ENCODE measurements at places on chromosomes 13 and 19.

- no peak for DNase-seq
These were observed at the start of gene FUT1 for GRCh38 chr19:48752496-48753365. Gene FUT1 (minus strand): TSS chr19:48752641. CDS start chr19:48751281, 1,360 bp downstream.

GRCh38 chr19:39554701-39555311 is 14.8 kb upstream of the EID2 start:
- no peak for DNase-seq

DNA sequence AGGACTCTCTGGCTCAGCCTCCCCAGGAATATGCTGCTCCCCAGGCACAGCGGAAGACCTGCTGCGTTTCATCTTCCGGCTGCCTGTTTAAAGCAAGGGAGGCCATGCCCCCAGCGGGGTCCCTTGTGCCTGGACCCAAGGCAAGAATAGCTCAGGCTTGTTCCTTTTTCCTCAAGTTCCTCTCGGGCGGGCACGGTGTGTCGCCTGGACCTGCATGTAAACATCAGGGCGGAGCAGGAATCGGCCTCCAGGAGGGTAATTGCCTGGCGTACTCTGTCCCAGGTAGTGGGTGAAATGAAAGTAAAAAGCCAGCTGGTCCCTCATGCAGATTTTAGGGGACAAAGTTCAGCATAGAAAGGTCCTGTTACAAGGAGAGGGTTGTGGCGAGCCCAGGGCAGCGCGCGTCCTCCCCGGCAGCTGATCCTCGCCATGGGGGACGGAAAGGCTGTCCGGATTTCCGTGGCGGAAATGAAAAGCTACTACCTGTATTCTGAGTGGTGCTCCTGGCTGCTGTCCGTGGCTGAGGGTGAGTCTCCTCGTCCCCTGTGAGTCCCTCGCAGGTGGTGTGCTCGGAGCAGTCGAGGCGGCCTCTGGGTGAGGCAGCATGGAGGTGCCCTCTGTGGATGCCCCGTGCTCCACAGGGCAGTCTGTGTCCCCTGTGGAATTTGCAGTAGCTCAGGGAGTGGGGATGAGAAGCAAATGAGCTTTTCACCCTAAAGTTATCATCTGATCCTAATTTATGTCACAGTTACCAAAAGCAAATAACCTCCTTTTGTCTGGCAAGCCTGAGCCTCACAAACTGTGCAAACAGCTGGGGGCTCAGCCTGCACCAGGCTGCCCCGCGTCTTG is 16.2 kb downstream of the MCF2L start:
- no peak for DNase-seq

DNA sequence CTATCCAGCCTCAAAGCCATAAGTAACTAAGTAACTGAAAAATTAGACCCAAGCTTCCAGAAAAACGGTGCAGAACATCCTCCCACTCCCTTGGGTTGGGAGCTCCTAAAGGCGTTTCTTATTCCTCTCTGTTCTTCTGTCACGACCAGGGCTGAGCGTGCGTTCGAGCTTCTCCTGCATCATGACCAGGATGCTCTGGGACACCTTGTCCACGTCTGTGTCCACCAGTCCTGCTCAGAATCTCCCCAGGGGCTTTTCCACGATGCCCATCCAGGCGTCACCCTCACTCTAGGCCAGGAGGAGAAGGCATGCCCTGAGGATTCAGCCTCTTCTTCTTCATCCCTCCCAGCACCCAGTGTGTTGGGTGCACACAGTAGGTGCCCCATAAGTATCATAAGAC is 37.8 kb upstream of the GAS6 start:
- DNase-seq, result no peak

GRCh38 chr19:36573020-36573894 is at the start of gene ZNF529:
Gene ZNF529 (minus strand): TSS chr19:36573292. CDS start chr19:36572346, 946 bp downstream.
- DNase-seq, result peak; percentile 70

- no peak for DNase-seq
These were observed 675.3 kb upstream of the SGCG start for GRCh38 chr13:22505489-22505888.

- DNase-seq, result no peak
These were observed 85.0 kb upstream of the ATXN8OS start for GRCh38 chr13:70022646-70023045.

GRCh38 chr13:114211446-114212157 is 23.1 kb upstream of the CDC16 start:
- no peak for DNase-seq

GRCh38 chr13:101230271-101230890 is 185.9 kb downstream of the NALCN start:
- DNase-seq, result no peak
